ENCODE measurements at places on chromosomes 1 and 21. TPM values are rescaled to one million over a fixed set of nuclear protein-coding genes. Genes with fewer than 3 reads are reported as not detected.
A peak's percentile ranks its signal among the peaks of the same experiment; 100 is the strongest.

The OR2G6 gene
- total RNA-seq, result not detected

The PTPN7 gene
- total RNA-seq, result 14.0 TPM

The LORICRIN gene
- total RNA-seq, result not detected

The ANKRD65 gene
- 4.5 TPM for total RNA-seq

The LRRC38 gene
- not detected for total RNA-seq

The TGFB2 gene
- 0.41 TPM for total RNA-seq

The DR1 gene
- total RNA-seq, result 47.5 TPM

GRCh38 chr1:25793585-25794170 lies 6.3 kb upstream of the SELENON start:
- no peak for DNase-seq
- no peak overlapping the region for H3K27ac ChIP-seq
- no peak overlapping the region for H3K4me3 ChIP-seq
- H3K4me1 ChIP-seq, result peaks cover 4% of the 10 kb centered on the region

DNA sequence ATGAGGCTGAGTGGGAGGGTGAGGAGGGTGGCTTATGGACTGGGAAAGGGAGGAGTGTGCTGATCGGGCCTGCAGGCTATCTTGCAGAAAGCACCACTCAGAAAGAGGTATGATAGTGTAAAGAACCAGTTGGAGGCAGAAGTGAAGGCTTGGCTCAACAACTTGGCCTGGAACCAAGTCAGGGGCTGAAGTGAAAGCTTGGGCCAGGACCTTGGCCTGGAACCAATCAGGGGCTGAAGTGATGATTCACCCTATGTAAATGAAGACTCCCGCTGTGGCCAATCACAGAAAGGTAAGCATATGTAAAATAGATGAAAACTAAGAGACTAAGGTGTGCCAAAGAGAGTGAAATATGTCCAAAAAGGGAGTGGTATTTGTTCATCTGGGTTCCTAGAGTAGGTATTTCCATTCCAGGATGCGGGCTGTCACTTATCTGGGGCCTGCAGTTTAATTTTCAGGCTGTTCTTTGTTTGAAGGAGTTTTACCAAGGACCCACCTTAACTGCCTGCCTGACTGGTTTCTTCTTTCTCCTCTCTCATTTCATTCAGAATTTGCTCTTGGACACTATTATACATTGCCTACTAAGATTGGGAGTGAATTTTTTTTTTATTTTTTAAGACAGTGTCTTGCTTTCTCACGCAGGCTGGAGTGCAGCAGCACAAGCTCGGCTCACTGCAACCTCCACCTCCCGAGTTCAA lies 5.1 kb upstream of the RFX5 start:
- no peaks in the 10 kb centered on the region for H3K36me3 ChIP-seq
- H3K4me1 ChIP-seq, result no peaks in the 10 kb centered on the region
- no peak for DNase-seq

- H3K36me3 ChIP-seq, result no peaks in the 10 kb centered on the region
- H3K4me3 ChIP-seq, result no peak overlapping the region
- no peak for DNase-seq
- H3K4me1 ChIP-seq, result no peaks in the 10 kb centered on the region
- no peaks in the 10 kb centered on the region for H3K27me3 ChIP-seq
Observed at GRCh38 chr1:192916021-192916420, 107.2 kb downstream of the RGS2 start.

- no peaks in the 10 kb centered on the region for H3K27me3 ChIP-seq
- DNase-seq, result no peak
- H3K36me3 ChIP-seq, result peaks cover 9% of the 10 kb centered on the region
- no peak overlapping the region for H3K27ac ChIP-seq
- H3K4me1 ChIP-seq, result no peaks in the 10 kb centered on the region
- H3K4me3 ChIP-seq, result no peak overlapping the region
Observed at GRCh38 chr1:154990276-154990675, 3.1 kb upstream of the LENEP start.

DNA sequence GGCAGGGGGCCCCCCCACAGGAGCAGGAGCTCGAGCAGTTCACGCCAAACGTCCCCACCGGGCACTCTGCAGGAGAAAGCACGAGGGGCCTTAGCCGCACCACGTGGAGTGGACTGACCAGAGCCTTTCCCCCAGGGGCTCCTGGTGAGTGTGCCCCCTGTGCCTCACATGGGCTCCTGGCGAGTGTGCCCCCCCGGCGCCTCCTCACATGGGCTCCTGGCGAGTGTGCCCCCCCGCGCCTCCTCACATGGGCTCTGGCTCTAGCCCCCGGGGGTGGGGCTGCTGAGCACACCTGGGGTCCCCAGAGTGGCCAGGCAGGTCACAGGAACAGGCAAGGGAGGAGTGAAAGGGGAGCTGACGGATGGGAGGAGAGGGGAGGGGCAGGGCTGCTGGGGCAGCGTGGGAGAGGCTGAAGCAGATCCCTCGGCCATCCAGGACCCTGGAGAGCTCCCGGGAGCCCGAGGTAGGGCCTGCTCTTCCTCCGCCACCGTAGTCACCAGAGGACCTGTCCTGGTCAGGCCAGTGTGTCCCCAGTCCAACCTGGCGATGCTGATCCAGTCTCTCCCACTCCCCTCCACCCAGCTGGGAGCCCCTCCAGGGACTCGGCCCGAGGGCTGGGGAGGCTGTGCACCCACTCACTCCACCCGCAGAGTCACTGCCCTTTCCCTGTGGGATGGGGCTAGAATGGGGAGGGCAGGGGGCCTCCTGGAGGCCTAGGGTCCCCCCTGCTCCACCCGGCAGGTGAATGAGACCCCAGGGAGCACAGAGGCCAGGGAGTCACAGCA lies 47.6 kb downstream of the ARHGEF16 start:
- peak; percentile 21 for DNase-seq
- no peak overlapping the region for H3K27ac ChIP-seq
- no peaks in the 10 kb centered on the region for H3K36me3 ChIP-seq
- H3K4me3 ChIP-seq, result no peak overlapping the region
- no peaks in the 10 kb centered on the region for H3K27me3 ChIP-seq

GRCh38 chr1:68506386-68506785 lies 9.5 kb upstream of the DEPDC1 start:
- H3K27ac ChIP-seq, result no peak overlapping the region

DNA sequence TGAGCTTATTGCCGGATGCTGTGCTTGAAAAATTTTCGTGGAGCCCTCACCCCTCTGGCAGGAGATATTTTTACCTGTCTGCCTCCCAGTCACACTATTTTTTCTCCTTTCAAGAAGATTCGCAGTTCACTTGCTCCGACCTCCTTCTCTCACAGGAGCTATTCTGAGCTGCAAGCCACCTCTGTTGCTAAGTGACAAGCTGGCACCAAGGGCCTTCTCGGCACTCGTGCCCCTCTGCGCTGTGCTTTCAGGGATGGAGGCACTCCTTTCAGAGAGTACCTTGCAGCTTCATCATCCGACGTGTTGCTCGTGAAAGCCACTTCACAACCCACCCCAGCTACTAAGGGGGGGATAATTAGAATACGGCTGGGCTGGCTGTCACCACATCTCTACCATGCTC lies 11.6 kb downstream of the SLC6A17 start:
- DNase-seq, result no peak
- H3K4me1 ChIP-seq, result no peaks in the 10 kb centered on the region
- H3K27ac ChIP-seq, result no peak overlapping the region
- no peaks in the 10 kb centered on the region for H3K36me3 ChIP-seq

- DNase-seq, result no peak
- no peaks in the 10 kb centered on the region for H3K36me3 ChIP-seq
- no peak overlapping the region for H3K4me3 ChIP-seq
- no peaks in the 10 kb centered on the region for H3K4me1 ChIP-seq
- H3K27ac ChIP-seq, result no peak overlapping the region
- no peaks in the 10 kb centered on the region for H3K27me3 ChIP-seq
Observed at GRCh38 chr21:32483293-32483595, 70.7 kb downstream of the EVA1C start.

GRCh38 chr1:51976846-51977602 lies 13.5 kb downstream of the RAB3B start:
- no peaks in the 10 kb centered on the region for H3K36me3 ChIP-seq
- no peaks in the 10 kb centered on the region for H3K27me3 ChIP-seq
- no peak overlapping the region for H3K4me3 ChIP-seq

DNA sequence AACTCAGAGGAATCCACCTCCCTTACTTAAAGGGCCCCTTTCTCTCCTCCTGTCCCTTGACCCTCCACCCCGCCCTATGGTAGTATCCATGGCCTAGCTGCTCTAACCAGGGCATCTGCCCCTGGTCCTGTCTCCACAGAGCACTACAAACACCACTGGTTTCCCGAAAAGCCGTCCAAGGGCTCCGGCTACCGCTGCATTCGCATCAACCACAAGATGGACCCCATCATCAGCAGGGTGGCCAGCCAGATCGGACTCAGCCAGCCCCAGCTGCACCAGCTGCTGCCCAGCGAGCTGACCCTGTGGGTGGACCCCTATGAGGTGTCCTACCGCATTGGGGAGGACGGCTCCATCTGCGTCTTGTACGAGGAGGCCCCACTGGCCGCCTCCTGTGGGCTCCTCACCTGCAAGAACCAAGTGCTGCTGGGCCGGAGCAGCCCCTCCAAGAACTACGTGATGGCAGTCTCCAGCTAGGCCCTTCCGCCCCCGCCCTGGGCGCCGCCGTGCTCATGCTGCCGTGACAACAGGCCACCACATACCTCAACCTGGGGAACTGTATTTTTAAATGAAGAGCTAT lies 1.7 kb downstream of the BTG2 start:
- DNase-seq, result peak; percentile 64
- peak overlapping the region; percentile 98 for H3K4me3 ChIP-seq
- H3K27ac ChIP-seq, result peak overlapping the region; percentile 98
- no peaks in the 10 kb centered on the region for H3K36me3 ChIP-seq

DNA sequence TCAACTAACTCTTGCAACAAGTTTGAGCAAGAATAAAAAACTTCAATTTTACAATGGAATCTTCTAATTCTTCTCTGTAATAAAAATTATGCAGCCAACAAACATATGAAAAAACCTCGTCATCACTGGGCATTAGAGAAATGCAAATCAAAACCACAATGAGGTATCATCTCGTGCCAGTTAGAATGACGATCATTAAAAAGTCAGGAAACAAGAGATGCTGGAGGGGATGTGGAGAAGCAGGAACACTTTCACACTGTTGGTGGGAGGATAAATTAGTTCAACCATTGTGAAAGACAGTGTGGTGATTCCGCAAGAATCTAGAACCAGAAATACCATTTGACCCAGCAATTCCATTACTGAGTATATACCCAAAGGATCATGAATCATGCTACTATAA lies 327.5 kb upstream of the LYPLAL1 start:
- no peak overlapping the region for H3K4me3 ChIP-seq
- DNase-seq, result no peak
- no peaks in the 10 kb centered on the region for H3K27me3 ChIP-seq
- no peaks in the 10 kb centered on the region for H3K36me3 ChIP-seq
- no peaks in the 10 kb centered on the region for H3K4me1 ChIP-seq
- no peak overlapping the region for H3K27ac ChIP-seq

- no peak overlapping the region for H3K4me3 ChIP-seq
- no peaks in the 10 kb centered on the region for H3K4me1 ChIP-seq
- H3K27ac ChIP-seq, result no peak overlapping the region
- H3K27me3 ChIP-seq, result no peaks in the 10 kb centered on the region
Observed at GRCh38 chr1:214017191-214017982, 29.6 kb downstream of the PROX1 start.

DNA sequence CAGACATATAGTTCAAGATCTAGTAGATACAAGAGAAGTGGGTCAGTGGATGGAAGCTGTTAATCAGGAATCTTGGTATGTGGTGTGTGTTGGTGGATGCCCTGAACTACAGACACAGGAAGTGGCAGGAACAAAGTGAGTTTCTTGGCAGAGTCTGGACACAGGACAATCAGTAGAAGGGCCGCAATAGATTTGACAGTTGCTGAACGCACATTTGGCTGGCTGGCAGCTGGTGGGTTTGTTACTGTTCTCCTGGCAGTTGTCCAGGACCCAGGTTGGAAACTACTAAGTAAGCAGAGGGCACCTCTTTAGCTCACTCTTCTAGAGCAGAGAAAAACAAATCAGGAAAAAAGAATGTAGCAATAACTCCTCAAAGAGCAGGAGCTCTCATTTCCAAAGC lies 13.2 kb downstream of the KRTAP26-1 start:
- no peak overlapping the region for H3K27ac ChIP-seq
- no peaks in the 10 kb centered on the region for H3K4me1 ChIP-seq
- no peaks in the 10 kb centered on the region for H3K36me3 ChIP-seq
